ENCODE measurements at places on chromosomes 3 and 15.

DNA sequence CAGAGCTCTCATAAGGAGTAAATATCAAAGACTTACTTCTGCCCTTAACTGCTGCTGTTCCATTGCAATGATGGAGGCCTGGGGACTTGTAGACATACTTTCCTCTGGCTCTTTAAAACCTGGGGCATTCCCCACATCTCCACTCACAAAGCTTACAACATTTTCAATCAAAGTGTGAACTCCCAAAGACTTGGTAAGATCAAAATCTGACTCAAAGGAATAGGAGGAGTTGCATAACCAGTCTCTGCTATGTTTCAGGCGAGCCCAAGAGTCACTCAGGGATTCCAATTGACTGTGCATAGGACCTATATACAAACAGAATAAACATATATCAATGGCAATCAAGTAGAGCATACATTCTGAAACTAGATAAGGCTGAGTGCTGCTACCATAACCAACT, 101.5 kb downstream of the FBXL22 start:
- no peak for DNase-seq

- DNase-seq: no peak
Observed at GRCh38 chr15:66655997-66656396, 46.0 kb upstream of the SMAD6 start.

GRCh38 chr3:186639778-186640472, at the start of gene FETUB:
FETUB (plus strand) TSS chr3:186640399; CDS start chr3:186640461, 62 bp downstream.
- DNase-seq: no peak

- DNase-seq: peak; percentile 66
Observed at GRCh38 chr3:143975554-143976152, 4.0 kb downstream of the DIPK2A start.

DNA sequence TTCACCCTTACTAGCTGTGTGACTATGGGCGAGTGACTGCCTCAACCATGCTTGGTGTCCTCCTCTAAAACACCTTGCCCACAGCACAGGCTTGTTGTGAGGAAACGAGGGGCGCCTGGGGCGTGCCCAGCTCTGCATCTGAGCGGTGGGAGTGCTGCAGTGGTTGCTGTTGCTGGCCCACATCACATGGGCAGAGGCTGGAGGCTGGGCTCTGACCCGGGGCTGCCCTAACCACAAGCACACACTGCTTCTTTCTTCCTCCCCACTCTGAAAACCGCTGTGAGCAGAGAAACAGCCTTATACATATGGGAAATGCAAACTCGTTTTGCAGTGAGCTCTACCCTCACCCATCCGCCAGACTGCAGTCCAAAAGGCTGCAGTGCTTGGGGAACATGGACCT, 74.8 kb upstream of the RPL32 start:
- DNase-seq: no peak

DNA sequence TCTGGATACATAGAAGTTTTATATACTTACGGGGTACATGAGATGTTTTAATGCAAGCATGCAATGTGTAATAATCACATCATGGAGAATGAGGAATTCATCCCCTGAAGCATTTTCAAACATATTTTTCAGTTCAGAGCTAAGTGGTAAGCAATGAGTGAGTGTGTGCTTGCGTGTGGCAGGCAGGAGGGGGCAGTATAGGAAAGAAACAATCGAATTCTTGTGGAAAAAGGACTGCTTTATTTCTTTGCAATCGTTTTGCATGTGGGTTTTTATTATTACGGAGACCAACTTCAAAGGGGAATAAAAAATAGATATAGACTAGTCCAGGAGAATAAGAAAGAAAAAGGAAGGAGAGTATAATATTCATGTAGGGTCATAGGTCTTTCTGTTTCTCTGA, 271.6 kb downstream of the CHL1 start:
- DNase-seq: peak; percentile 3

GRCh38 chr15:80752204-80752603, 27.0 kb upstream of the CEMIP start:
- no peak for DNase-seq

- DNase-seq: no peak
Observed at GRCh38 chr3:153744889-153745288, 376.3 kb upstream of the ARHGEF26 start.

DNA sequence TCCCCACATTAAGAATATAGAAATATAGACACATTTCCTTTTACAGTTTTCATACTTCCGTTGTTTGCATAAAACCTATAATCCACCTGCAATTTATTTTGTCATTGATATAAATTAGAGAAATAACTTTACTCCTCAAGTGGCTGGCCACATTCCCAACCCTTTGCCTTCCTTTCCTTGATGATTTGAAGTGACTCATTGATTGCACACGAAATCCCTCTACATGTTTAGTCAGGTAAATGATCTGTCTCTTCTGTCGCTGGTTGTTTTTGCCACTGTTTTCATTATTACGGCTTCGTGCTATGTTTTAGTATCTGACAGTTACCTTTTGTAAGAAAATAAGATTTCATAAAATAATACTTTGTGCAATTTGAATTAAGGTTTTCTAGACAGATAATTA, 272.2 kb upstream of the NR2E3 start:
- peak; percentile 40 for DNase-seq

GRCh38 chr15:47541562-47541961, 175.7 kb upstream of the SEMA6D start:
- DNase-seq: no peak

- DNase-seq: no peak
Observed at GRCh38 chr3:127647166-127647844, 18.3 kb downstream of the PODXL2 start.

DNA sequence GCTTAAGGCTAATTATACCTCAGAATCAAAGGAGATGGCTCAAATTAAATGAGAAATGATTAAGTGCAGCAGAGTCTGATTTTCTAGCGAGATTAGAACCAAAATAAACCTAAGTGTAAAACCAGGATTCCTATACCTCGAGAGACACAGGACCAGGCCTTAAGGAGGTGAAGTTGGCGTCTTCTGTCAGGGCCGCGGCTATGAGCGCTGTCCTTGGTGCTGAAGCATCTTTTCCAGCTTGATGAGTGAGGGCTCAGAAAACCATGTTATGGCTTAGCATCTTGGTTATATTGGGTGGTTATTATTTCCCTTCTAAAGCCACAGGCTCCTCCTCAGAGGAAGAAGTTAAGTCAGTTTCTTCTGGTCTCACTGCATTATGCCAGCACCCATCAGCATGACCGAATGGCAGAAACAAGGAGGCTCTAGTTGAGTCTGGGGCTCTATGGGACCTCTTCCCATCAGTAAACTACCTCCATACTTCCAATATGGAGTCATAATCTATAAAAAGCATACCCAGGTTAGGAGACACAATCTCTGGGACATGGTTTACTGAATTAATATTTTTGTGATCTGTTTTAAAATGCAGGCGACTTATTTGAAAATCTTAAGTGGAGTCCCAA, 120.1 kb upstream of the NMNAT3 start:
- DNase-seq: peak; percentile 54

DNA sequence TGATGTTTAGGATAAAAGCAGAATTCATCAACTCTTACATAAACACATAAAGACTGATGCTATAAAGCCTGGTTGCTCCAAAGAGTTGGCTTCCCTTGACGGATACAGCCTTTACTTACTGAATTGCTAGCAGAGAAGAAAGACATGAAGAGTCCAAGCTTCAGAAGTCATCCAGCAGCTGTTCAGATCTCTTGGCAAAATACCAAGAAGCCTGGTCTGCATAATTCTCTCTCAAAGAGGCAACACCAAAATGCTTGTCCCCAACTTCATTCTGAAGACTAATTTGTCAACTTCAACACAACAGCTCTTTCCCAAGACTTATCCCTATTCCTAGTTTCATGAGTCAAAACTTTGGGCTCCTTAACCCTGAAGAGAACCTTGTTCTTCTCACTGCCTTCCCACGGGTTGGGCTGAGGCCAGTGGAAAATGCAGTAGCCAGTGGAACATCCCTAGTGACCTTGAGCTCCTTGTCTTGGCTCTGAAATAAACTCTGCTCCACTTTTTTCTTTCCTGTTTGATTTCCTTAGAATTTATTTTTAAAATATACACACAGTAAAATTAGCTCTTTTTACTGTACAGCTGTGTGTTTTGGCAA, 119.2 kb upstream of the THBS1 start:
- DNase-seq: peak; percentile 35

GRCh38 chr15:89129123-89129815, 41.0 kb downstream of the ABHD2 start:
- DNase-seq: peak; percentile 23

DNA sequence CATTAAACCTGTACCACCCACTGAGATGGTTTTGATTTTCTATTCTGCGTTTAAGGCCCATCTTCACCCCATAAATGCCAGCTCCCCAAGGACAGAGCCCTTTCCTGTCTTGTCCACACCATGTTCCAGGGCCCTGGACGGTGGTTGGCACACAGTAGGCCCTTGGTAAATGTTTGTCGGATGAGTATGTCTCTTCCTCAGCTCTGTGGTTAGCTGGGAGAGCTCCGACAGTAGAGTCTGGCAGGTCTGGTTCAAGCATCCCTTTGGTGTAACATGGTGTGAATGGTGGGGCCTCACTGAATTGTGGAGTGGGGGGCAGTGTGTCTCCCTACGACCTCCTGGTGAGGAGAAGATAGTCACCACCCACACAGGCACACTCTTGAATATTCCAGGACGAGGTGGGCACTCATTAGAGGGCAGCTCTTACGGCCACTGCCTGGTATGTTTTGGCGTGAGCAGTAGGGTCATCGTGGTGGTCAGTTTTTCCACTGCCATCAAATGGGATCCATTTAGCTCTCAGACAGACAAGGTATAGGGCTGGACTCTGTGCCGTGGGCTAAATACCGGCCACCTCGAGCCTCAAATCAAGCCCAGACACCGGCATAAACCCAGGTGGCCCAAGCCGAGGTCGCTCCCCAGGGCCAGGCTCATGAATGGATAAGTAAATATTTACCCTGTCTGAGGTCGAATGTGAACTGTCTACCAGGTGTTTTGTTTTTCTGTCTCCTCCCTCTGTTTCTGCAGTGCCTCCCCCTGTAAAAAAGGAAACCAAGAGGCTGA, 61.3 kb downstream of the SMAD3 start:
- DNase-seq: no peak

DNA sequence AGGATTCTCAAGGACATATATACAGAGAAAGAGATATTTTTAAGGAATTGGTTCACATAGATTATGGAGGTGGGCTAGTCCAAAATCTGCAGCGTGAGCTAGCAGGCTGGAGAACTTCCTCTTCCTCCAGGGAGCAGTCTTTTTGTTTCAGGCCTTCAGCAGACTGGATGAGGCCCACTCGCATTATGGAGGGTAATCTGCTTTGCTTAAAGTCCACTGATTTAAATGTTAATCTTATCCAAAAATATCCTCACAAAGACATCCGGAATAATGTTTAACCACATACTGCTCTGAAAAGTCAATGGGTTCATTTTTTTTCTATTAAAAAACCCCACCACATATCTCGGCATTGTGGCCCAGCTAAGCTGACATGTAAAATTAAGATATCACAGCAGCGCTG, 22.2 kb upstream of the NRROS start:
- DNase-seq: no peak

GRCh38 chr3:183591881-183592521, 36.5 kb upstream of the KLHL6 start:
- DNase-seq: peak; percentile 12

DNA sequence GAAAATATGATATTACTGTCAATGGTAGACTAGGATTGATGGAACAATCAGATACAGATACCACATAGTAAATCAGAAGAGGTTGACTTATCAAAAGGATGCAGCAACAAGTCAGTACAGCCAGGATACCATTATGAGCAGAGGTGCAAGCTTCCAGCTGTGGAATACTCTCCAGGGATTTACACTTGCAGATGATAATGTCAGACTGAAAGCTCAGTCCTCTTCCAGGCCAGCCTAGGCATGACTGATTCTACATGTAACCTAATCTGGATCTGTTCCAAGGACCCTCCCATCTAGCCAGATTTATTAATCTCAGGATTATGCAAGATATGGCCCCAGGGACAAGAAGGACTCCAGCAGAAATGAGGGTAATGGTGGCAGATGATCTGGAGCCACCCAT, 8.2 kb downstream of the FILIP1L start:
- DNase-seq: no peak

GRCh38 chr15:69826819-69827175, 270.9 kb downstream of the TLE3 start:
- DNase-seq: peak; percentile 12

- peak; percentile 54 for DNase-seq
Observed at GRCh38 chr3:143970773-143971358, 757 bp upstream of the DIPK2A start.

GRCh38 chr3:10353661-10354360, 32.9 kb upstream of the SEC13 start:
- DNase-seq: no peak

GRCh38 chr3:135862361-135862760, 103.2 kb upstream of the PPP2R3A start:
- DNase-seq: peak; percentile 75

DNA sequence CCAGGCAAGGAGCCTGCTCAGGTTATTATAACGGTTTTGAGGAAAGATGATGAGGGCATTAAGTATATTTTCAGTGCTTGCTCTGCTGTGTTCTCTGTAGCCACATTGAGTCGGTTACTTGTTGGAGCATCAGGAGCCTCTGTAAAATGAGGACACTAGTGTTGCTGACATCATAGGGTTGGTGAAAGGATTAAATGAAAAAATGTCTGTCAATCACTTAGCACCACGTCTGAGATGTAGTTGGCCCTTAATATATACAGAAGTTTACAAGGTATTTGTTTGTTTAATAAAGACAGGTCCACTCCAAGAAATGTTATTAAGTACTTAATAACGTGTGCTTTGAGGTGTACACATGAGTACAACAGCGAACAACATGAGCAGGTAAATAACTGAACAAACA, 735 bp upstream of the SLC25A26 start:
- DNase-seq: no peak

- no peak for DNase-seq
Observed at GRCh38 chr15:35479423-35479822, 66.5 kb downstream of the DPH6 start.

- DNase-seq: no peak
Observed at GRCh38 chr3:136311261-136311660, 61.1 kb downstream of the PCCB start.

DNA sequence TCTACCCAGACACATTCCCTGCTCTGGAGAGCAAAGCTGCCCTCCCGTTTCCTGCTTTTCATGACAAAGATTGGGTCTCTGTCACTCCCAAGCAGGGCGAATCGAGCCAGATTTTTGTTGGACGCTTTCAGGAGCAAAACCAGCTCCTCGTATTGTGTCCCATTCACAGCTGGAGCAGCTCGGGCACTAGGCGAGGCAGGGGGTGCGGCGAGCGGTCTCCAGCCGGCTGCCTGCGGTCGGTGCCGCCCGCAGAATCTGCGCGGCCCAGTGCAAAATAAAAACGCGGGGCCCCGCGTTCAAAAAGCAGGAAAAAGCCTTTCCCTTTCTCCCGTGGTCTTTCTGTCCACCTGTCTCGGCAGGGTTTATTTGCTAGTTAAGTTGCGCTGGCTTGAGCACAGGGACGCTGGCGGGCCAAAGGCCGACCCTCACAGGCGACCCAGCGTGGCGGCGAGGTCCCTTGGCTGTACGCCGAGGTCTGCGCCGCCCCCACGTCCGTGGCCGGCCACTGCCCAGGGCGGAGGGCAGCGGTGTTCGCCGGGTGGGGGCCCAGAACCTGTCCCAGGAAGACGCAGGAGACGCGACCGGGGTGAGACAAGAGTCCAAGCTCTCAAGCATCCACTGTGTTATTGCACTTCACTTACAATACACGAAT, 71.2 kb downstream of the CYP19A1 start:
- DNase-seq: no peak

- no peak for DNase-seq
Observed at GRCh38 chr3:3802046-3802445, 2.8 kb downstream of the LRRN1 start.
